BJ (cell line): ENCODE measurements at places on chromosomes 11 and 22.

DNA sequence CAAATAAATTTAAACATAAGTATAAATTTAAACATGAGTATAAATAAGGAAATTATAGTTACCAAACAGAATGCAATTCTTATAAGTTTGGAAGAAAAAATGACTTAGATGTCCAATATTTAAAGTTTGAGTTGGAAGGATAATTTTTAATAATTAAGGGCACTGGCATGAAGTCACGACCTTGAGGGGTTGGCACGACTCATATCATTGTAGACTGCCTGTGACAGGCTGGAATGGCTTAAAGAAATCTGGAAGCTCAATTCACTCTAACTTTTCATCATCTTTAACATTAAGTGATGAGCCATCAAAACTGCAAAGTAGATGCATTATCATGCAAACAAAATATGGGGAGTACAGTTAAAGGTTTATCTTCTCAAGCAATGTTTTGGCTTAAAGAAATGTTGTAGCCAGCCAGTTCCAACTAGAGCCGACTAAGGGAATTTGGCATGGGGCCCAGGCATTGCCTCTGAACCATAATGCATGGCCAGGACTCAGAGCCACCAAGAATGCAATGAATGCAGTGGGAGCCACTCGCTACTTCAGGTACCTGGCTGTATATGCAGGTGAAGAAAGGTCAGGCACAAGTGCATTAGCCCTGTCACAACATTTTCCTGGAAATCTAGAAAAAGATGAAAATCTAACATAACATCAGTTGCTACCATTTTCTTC, 33.4 kb downstream of the PGR start:
- DNase-seq, result no peak

DNA sequence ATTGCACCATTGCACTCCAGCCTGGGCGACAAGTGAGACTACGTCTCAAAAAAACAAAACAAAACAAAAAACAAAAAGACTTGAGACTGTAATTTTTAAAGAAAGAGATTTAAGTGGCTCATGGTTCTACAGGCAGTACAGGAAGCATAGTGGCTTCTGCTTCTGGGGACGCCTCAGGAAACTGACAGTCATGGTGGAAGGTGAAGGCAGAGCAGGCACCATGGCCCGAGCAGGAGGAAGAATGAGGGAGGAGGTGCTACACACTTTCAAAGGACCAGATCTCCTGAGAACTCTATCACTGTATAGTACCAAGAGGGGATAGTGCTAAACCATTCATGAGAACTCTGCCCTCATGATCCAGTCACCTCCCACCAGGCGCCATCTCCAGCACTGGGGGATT, 52.0 kb downstream of the CBL start:
- no peak for DNase-seq

DNA sequence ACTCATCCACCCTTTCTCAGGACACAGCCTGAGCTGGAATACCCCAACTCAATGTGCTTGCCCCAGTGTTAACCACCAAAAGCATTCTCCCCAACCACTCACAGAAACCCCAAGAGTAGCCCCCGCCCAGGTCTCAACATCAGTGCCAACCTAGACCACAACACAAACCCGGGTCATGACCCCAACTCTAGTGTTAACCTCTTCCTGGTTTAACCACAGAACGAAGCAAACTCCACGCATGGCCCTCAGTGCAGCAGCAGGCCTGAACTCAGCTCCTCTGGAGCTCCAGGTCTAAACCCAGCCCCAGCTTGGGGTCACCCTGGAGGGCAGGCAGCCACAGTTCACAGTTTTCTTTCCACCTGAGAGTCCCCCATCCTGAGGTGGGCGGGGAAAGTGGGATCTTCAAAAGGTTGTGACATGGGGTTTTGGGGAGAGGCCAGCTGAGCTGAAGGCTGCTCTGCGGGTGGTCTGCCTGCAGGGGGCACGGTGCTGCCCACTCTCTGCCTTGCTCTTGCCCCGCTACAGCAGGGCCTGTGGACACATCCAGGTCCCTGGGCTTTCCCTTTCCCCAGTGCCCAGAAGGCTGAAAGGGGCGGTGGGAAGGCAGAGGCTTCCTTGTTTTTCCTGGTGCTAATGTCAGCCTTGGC, 37.9 kb downstream of the NECTIN1 start:
- DNase-seq, result no peak

GRCh38 chr11:75867778-75868374, 52.9 kb downstream of the UVRAG start:
- DNase-seq, result no peak

- no peak for DNase-seq
Observed at GRCh38 chr11:106959386-106959785, 58.9 kb downstream of the GUCY1A2 start.
